ENCODE measurements at places on chromosomes 11 and 22.
A peak's percentile ranks its signal among the peaks of the same experiment; 100 is the strongest.

DNA sequence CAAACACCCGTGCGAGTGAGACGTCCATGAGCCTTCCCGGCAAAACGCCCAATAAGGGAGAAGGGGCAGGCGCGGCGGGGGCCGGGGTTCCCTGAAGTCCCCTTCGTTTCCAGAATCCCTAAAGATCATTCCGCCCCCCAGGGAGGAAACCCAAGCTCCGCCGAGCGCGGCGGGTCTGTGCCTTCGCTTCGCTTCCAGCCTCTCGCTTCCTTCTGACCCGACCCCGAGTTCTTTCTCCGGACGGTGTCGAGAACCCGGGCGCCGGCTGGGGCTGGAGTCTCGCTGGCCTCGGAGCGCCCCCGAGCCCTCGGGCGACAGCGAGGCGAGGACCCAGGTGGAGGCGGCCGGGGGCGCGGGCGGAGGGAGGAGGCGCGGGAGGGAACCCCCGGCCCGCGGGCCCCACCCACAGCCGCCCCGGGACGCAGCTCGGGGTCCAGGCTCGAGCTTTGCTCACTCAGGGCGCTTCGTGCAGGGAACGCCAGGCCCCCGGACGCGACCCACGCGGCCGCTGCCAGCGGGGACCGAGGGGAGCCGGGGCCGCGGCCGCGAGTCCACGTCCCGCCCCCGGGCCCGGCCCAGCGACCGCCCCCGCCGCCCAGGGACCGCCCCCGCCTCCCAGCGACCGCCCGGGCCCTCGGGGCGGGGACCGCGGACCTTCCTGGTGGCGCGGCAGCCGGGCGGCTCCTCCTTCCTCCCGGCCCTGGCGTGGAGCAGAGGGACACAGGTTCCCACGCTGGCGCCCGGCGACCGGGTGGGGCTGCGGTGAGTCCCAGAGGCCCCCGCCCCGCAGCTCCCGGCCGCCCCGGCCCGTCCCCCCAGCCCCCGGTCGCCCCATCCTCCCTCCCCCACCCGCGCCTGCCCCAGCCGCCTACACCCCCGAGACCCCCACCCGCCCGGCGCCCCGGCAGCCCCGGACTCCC is at the start of gene PGGHG:
Gene PGGHG, plus strand, starts transcription at position 649 of the 920 bp plus-strand sequence. CDS start 691 bp downstream, outside the sequence.
- DNase-seq: peak; percentile 24

- no peak for DNase-seq
Observed at GRCh38 chr22:32849501-32849900, 48.0 kb downstream of the TIMP3 start.

DNA sequence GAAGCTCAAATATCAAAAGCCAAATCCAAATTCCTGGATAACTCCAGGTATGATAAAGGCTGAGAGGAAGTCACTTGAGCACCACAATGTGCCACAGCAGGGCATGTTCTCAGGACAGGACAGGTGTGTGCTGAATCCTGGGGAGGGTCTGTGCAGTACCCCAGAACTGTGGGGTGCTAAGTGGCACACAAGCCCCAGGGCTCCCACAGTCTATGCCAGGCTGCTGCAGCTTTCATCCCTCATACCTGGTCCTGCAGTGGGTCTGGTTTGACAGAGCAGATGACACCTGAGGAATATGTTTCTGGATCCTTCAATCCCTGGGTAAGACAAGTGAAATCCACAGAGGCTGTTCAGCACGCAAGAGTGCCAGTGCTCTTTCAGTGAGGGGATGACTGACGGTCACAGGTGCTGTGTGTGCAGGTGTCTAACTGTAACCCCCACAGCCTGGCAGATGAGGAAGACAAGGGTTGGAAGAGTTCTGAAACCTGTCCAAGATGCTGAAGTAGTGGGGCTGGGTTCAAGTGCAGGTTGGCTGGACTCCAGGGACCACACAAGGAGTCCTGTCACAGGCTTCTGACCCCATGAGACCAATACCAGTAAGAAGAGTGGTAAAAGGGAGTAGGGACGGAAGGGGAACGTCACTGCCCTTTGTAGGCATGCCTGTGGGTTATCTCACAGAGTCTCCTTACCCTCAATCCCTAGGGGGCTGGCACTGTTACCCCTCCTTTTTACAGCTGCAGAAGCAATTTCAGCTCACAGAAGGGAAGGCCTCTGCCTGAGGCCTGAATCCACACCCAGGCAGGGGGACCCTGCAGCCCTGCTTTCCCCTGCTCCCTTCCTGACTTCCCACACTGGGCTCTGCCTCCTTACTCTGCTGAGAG is 14.1 kb downstream of the SERPIND1 start:
- DNase-seq: no peak

GRCh38 chr11:32829157-32829679 is 509 bp upstream of the PRRG4 start:
- peak; percentile 74 for DNase-seq

DNA sequence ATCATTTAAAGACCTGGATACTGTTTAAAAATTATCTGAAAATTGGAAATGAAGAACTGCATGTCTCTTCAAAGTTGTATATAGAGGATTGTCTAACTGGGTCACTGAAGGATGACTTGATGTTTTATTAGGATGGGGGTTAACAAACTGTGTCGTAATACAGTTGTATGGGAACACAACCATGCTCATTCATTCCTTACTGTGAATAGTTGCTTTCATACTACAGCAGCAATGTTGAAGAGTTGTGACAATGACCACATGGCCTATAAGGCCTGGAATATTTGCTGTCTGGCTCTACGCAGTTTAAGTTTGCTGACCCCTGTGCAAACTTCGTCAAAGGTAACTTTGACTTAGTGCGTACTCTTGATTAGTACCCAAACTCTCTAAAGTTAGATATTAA is 38.4 kb downstream of the FDX1 start:
- no peak for DNase-seq

DNA sequence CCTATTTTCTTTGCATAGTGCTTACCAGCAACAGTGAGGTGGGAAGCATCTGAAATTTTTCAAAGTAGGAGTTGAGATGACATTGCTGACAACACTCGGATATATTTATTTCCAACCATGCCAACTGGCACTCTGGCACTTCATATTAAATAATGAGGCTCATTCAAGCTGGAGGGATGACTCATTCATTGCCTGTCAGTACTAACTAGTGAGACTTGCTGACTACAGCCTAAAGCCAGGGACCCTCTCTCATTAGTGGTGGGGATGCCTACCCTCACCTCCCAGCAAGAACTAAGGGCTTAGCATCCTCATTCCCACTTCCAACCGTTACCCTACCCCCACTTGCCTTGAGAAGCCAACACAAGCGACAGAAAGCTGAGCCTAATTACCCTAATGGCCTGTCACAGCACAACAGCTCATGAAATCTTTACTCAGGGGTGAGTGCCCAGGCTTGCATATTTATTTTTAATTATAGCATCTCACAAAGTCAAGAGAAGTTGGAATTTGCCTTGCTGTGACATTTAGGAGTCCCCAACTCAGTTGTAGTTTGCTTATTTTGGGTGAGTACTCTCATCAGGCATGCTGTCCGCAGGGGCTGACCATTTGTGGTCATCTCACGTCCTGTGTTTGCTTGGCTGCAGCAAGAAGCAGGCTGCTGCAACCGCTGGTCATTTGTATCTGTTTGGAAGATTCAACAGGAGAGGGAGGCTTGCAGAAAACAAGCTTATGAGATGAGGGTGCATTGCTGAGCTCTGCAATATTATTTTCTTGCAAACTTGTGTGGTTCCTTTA is 181.6 kb upstream of the POU2AF2 start:
- DNase-seq: no peak

DNA sequence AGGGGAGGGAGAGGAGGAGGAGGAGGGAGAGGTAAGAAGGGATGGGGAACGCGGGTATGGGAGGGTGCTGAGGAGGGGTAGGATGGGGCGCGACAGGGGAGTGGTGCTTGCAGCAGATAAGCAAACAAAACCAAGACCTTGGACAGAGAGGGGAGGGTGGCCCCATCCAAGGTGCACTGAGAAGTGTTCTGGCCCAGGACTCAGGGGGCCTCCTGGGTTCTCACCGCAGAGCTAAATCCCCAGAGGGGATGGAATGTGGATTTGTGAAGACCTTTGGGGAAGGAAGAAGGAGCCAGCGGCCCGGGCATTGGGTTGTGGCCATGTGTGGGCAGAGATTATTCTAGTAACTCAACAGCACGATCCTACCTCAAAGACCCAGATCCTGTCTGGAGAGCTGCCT is 90.9 kb upstream of the LINC01488 start:
- no peak for DNase-seq

DNA sequence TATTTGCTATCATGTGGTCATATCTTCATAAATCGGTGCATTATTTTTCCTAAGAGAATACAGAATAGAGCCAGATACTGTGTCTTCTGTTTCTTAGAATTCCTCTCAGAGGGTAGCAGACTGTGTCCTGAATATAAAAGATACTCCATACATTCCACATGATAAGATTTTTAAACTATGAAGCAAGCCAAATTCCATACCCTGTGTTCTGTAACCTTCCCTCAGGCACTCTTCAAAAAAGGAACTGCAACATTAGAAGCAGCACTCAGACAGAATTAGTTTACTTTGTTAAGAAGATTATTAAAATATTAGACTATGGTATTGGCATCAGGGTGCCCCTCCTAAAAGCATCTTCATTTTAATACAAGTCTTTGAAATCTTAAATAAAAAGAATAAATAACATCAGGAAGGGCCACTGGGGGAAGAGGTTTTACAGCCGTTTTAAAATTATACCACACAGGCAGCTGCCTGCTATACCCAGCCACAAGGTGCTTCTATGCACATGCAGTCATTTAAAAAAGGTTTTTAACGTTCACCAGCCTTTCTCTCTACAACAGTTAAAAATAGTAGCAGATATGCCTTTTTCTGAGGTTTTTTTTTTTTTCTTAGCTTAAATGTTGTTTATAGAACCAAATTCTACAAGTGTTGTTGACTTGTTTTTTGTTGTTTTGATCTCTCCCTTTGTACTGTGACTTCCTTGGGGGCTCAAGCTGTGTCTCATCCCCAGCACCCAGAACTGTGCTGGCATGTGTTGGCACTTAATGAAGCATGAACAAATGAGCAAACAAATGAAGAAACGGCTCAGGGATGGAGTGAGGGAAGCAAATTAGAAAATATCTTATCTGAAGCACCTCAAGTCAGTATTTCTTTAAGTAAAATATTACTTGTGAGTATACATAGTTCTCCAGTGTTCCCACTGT is 54.7 kb upstream of the CCDC89 start:
- DNase-seq: no peak

DNA sequence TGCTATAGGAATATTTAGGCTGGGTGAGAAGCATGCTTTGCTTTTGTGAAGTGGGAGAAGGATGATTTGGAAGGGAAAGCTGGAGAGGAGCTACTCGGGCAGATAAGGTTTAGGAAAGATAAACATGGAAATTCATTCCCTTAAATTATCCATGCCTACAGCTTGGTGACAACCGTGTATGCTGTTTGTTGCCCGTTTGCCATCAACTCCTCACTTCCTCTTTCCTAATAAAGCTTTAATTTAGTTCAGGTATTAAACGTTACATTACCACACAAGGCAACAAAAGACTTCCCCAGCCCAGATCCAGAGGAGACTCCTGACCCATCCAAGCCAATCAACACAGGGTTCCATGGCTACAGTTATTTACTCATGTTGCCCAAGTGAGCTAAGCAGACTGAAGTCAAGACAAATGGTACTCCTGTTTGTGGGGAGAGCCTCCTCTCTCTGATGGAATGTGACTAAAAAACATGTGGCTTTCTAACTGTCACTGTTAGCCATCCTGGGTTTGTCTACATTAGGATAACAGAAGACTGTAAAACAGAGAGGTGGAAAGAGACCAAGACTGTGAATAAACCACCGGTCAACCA is 101.7 kb upstream of the GRAMD1B start:
- no peak for DNase-seq

DNA sequence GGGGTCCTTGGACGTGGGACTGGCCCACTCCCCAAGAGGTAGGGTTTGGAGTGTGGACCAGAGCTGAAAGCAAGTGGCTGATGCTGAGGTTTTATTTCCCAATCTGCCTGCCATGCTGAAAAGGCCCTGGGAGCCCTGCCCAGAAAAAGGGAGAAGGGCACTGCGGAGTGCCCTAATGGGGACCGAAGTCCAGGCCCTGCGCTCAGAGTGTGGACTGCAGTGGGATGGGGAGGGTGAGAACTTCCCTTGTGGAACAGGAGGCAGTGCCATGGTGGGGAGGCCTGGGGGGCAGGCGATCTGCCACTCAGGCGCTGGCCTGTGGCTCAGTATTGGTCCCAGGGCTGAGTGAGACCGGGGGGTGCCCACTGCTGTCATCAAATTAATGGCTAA is 4.3 kb downstream of the GPR152 start:
- no peak for DNase-seq

- DNase-seq: peak; percentile 55
Observed at GRCh38 chr22:19962246-19962908, 20.8 kb upstream of the TXNRD2 start.

DNA sequence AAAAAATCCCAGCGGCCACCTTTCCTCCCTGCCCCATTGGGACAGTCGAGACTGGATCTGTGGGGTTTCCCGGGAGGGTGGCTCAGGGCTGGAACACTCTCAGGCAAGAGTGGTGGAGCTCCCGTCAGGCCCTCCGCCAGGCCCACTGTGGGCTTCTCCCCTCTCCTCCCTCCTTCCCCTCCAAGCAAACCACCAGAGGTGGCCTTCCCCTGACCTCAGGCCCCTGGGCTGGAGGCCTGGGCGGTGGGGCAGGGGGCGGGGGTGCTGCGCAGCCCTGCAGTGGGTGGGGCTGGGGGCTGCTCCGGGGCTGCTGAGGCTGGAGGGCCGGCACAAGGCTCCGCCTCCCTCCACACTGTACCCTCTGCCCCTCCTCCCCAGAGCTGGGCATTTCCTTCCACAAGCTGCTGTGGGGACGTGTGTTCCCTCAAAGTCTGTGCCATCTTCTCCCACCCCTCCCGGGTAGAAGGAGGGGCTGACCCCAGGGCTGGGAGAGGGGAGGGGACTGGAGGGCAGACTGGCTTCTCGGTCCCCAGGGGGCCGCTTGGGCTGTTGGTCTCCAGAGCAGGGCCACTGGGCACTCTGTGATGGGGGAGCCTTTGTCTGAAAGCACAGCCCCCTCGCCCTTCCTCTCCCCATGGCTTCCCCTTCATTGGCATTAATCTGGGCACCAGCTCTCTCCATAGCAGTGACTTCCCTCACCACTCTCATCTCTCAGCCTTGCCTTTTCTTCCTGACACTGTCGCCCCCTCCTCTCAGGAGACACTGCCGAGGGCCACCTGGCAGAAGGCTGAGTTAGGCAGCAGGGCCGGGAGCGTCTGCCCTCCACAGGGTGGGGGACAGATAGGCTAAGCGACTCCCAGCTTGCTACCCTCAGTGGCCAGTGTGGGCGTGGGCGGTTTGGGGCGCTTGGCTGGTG is 7.1 kb downstream of the RCOR2 start:
- no peak for DNase-seq
